ENCODE measurements at places on chromosomes 4 and X.

GRCh38 chr4:94389595-94390267 is 47.1 kb upstream of the HPGDS start:
- DNase-seq: no peak

- no peak for DNase-seq
Observed at GRCh38 chr4:94411296-94411695, 40.4 kb upstream of the PDLIM5 start.

DNA sequence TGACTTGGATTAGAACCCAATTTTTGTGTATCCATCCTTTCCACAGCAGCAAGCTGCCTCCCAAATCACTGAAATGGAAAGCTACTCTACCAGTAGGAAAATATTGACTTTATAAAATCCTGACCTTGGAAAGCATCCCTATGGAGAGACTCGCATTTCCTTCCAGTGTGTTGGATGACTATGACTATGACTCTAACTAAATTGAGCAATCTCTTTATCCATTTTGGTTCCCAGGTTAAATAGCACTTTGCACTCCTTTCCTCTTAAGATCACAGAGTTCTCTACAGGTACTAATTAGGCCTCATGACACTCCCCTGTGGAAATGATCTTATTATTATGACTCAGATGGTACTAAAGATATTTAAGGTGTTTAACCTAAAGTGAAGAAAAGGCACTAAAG is 431.8 kb downstream of the PPARGC1A start:
- no peak for DNase-seq

DNA sequence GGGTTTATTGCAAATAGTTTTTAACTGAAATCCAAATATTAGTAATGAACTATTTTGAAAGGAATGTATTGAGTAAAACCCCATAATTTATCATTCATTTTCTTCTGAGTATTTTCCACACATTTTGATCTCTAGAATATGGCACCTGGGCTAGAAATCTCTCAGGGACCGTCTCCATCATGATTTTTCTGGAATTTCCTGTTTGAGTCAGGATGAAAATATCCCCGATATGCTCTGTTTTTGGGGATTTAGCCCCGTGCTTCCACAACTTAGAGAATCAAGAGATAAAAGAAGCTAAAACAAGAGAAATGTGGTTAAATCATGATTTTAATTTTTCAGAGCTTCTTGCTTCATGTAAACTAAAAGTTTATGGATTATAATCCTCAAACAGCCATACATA is 114.2 kb downstream of the SPCS3 start:
- no peak for DNase-seq

DNA sequence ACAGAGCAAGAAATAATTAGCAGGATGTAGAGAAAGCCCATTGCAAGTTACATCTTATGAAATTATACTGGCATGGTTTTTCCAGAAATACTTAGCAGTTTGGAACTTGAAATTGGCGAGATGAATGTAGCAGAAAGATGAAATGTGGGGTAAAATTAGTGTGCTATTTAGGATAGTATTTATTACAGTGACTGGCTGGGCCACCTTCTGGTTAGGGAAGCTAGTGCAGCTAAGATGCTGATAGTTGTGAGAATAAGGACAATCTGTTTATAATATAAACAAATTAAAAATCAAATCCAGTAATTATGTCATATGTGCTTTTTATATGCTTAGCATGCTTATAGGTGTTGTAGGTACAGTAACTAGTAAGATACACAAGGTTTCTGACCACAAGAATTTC is 74.8 kb downstream of the IL15 start:
- DNase-seq: no peak

DNA sequence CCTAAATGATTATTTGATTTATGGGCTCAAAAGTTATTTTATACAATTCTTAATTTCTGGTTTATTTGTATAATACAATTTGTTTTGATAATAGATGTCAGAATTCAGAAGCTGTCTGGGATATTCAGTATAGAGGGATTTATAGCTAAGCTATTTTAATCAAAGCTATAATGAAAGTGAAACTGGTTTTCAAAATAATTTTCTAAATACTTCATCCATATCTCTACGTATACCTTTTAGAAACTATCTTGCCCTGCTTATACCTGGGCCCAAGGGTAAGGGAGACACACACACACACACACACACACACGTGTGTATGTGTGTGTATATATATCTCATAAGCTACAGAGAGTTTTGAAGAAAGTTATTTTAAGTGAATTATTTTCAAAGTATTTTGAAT is 2.9 kb downstream of the TMEM131L start:
- no peak for DNase-seq

DNA sequence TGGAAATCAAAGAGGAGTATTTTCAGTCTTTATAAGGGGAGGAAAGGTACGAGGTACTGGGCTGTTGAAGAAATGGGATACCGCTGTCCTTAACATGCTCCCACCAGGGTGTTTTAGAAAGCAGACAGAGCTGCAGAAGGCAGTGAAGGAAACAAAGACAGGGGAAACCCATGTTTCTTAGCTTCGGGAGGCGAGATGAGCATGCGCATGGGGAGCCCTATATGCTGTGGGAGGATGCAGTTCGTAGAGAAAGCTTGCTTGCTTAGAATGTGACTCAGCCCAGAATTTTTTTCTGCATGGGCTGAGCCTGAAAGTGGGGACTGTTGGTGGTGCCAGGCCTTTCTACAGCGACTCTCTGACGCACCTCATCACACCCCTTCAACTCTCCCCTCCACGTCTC is 28.8 kb upstream of the SCOC start:
- no peak for DNase-seq

DNA sequence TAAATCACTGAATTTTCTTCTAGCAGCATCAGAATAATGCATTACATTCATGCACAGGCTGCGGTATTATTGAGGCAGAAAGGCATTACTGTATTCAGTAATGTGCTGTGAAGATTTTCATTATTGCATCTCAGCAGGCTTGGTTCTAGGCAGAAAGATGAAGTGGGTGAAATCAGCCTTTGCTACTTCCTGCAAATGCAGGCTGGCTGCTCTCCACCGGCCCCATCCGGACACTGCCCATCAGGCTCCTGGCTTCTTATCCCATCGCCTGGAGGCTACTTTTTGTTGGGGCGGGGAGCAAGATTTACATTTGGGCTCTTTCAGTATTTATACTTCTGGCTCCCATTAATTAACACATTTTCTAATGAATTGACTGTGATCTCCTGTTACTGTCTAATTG is 117.8 kb downstream of the FRAS1 start:
- DNase-seq: no peak

All from stimulated activated CD4-positive, alpha-beta T cell treated with anti-CD3 and anti-CD28 coated beads, TNF-alpha, amount 100 ng/mL, for 1 hour (primary cell).